ENCODE measurements at places on chromosomes 16 and 17.
A peak's percentile ranks its signal among the peaks of the same experiment; 100 is the strongest.

DNA sequence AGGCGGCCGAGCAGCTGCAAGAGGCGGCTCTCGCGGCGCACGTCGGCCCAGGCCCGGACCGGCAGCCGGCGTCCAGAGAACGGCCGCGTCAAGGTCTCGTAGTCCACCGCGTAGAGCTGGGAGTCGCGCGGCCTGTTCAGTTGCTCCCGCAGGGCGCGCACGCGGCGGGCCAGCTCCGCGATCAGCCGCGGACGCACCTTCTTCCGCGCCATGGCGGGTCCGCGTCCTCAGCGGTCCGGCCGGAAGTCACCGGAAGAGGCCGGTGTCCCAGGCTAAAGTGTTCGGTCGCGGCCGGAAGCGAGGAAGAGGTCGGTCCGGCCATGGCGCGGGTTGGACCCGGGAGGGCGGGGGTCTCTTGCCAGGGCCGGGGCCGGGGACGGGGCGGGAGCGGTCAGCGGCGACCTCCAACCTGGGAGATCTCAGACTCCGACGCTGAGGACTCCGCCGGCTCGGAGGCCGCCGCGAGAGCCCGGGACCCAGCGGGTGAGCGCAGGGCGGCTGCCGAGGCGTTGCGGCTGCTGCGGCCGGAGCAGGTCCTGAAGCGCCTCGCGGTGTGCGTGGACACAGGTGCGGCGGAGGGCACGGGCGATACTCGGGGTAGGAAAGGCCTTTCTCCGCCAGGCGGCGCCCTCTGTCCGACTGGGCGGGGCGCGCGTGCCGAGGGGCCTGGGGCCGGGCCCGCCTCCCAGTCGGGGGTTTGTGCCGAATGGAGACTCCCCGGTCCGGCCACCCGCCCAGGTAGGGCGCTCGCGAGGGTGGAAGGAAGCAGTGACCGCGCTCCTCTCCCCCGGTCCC, at the start of gene MRPS34:
Gene MRPS34 (minus strand): TSS at position 227 of the 795 bp plus-strand sequence. CDS start 15 bp downstream, at position 212.
- DNase-seq = no peak

- DNase-seq = peak; percentile 54
Measured at GRCh38 chr17:59365383-59365981, 34.0 kb downstream of the YPEL2 start.

DNA sequence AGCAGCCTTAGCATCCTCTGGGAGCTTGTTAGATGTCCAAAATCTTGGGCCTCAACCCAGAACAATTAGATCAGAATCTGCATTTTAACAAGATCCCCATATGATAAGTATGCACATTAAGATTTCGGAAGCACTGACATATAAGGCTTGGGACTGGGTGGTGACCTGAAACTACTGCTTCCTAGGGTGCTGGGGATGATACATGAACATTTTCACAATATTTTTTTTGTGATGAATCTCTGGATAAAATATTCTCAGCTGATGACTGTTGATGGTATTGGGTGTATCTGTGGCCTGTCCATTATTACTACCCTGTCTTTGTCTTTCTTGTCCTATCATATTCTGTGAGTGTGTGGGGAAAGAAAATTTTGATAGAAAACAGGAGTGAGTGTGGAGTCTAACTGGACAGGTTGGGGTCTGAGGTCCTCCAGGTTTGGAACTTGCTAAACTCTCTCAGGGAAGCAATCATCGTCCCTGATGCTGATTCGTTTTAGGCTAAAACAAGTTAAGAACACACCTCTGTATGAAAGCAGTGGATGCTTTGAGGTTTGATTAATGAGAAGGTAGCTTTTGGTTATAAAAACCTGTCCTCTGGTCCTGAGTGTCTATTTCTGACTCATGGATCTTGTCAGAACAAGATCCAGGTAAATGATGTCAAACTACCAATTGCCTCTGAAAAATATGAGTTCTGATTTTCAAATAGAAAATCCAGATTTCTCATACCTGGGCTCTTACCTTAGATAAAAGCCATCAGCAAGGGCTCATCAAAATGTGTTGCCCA, 23.2 kb downstream of the KRT23 start:
- no peak for DNase-seq

DNA sequence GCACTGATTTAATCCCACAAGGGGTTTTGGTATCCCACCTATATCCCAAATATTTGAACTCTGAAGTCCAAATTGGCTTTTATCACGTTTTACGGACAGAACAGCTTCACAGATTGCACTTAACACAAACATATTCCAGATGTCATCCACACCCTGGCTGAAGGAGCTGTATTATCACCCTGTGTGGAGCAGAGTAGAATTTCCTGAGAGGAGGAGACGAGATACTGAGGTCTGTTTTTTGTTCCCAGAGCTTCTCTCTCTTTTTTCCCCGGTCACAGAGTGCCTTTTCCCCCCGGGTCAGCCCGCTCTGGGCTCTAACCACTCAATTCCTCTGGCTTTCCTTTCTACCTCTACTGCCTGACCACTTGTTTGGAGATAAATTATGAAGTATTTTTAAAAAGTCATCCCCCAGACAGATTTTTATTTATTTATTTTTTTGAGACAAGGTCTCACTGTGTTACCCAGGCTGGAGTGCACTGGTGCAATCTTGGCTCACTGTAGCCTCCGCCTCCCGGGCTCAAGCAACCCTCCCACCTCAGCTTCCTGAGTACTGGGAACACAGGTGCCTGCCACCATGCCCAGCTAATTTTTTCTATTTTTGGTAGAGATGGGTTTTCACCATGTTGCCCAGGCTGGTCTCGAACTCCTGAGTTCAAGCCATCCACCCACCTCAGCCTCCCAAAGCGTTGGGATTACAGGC, 30.7 kb downstream of the DNAH2 start:
- no peak for DNase-seq

Data from nucleus accumbens (tissue), 56 donors.